ENCODE measurements at places on chromosomes 3 and 15.

GRCh38 chr3:30193625-30194044, 412.8 kb upstream of the TGFBR2 start:
- DNase-seq: no peak

GRCh38 chr3:70108546-70108945, 109.0 kb downstream of the SAMMSON start:
- DNase-seq: no peak

DNA sequence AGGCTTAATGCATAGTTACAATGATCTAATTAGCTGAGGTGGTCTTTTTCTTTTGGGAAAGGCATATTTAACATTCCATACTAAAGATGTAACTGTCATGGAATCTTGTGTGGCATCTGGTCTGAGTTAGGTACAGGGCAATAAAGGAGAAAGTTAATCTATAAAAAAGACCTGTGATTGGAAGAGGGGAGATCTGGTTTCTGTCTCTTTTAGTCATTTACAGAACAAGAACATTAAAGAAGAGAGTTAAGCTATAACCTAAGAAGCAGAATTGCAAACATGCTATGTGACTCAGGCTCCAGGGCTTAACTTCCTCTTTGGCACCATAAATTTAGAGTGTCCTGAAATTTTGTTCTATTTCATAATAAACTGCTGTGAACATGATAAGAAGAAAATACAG, 47.2 kb upstream of the MME start:
- no peak for DNase-seq

- no peak for DNase-seq
These were observed 19.9 kb downstream of the RPLP1 start for GRCh38 chr15:69472562-69472961.

- no peak for DNase-seq
These were observed at the start of gene ALDH1A3 for GRCh38 chr15:100879464-100880138. Gene ALDH1A3, plus strand, starts transcription at chr15:100879831. Its CDS starts 77 bp downstream, at chr15:100879908.

- DNase-seq: no peak
These were observed 10.0 kb downstream of the RBP2 start for GRCh38 chr3:139466360-139466759.

GRCh38 chr15:36472672-36473071, 106.8 kb upstream of the CDIN1 start:
- no peak for DNase-seq

DNA sequence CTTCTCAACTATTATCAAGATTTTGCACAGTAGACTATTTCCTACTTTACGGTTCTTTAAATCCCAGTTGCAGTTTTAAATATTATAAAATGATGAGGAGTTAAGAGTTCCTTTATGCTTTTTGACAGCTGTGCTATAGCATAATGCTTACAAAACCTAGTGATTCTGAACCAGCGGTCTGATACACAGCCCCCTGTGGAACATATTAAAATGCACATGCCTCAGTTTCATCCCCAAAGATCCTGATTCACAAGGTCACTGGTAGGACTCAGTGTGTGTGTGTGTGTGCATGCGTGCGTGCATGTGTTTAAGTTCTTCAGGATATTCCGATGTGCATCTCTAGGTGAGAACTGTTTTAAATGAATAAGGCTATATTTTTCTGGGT, 330.1 kb upstream of the TPM1 start:
- no peak for DNase-seq

GRCh38 chr15:73752806-73753193, 351 bp downstream of the INSYN1 start:
- no peak for DNase-seq

DNA sequence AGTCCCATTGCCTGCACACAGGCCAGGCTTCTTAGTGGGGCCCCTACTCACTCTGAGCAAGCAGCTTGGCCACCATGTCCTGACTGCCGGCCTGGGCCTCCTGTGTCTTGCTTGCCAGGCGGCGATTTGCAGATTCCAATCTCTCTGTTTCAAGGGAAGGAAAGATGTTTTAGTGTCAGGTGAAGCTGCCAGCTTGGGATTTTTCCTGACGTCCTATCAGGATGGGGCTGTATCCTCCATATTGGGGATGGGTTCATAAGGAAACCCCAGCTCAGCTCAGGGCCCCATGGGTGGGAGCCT, 8.5 kb downstream of the AMOTL2 start:
- DNase-seq: no peak

- no peak for DNase-seq
These were observed 34.8 kb downstream of the FAM3D start for GRCh38 chr3:58631742-58632141.

DNA sequence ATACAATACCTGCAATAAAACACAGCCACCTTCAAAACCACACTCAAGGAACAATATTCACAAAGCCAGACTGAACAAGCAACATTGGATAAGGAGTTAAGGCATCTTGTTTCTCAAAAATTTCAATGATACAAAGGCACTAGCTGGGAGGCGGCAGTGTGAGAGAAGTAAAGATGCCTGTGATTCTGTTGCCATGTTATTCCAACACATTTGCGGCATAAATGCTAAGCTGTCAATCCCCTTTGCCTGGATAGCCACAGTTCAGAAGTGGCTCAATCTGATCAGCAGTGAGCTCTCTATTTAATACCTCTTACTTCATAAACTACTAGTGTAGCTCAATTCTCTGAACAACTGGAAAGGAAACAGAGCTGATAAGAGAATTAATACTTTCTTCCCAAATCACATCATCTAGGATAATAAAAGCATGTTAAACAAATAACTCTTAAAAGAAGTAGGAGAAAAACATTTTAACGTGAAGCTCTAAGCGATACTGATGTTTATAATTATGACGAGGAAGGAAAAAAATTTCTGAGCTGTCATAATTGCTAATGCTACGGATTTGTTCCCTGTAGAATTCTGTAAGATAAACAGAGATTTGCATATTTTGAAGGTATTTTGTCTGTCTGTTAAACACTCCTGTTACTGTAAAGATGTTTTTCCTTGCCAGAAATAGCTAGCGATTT, 358.4 kb downstream of the FOXP1 start:
- no peak for DNase-seq

DNA sequence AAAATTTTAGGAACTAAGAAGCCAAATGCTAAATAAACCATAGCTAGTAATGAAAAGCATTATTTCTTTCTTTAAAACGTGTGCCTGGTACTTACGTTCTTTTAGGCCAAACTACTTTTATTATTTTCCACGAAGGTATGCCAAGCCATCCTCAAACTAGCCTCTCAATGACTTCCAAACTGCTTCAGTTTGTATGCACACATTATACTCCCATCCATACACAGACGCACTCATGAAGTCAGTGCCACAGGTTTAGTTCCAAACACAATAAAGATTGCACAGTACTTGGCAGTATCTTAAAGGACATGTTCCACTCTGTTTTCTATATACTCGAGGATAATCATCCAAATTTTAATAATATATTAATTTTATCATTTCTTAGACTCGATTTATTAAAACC, 609.2 kb upstream of the ZNF385D start:
- DNase-seq: peak; percentile 39

DNA sequence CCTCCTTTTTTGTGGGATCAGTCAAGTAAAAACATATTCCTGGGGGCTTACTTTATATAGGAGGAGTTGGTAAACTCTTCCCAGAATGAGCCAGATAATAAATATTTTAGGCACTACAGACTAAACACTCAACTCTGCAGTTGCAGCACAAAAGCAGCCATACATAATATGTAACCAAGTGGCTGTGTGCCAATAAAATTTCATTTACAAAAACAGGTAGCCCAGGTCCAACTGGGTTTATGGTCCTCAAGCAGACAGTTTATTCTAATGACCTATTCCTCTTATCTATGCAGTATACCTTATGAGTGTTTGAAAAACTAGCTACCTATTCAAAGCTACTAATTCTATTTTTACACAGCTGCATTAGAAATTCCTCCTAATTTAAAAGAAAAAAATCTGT, 61.8 kb downstream of the FAIM start:
- DNase-seq: no peak

DNA sequence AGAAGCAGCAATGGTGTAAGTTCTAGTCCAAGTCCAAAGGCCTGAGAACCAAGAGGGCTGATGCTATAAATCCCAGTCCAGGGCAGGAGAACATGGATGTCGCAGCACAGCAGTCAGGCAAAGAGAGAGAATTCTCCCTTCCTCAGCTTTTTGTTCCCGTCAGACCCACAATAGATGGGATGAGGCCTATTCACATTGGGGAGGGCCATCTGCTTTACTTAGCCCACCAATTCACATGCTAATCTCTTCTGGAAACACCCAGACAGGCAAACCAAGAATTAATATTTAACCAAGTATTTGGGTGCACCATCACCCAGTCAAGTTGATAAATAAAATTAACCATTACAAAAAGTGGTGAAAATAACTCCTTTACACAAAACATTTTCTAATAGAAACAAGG, 511.7 kb upstream of the UBE2E2 start:
- no peak for DNase-seq

- DNase-seq: no peak
These were observed 855 bp downstream of the GMPPB start for GRCh38 chr3:49722896-49723295.

GRCh38 chr15:39059917-39060316, 495.3 kb upstream of the RASGRP1 start:
- no peak for DNase-seq

- DNase-seq: no peak
These were observed 14.0 kb downstream of the RYK start for GRCh38 chr3:134236505-134237170.

GRCh38 chr15:90343302-90343790, 8.7 kb upstream of the ZNF774 start:
- DNase-seq: no peak

DNA sequence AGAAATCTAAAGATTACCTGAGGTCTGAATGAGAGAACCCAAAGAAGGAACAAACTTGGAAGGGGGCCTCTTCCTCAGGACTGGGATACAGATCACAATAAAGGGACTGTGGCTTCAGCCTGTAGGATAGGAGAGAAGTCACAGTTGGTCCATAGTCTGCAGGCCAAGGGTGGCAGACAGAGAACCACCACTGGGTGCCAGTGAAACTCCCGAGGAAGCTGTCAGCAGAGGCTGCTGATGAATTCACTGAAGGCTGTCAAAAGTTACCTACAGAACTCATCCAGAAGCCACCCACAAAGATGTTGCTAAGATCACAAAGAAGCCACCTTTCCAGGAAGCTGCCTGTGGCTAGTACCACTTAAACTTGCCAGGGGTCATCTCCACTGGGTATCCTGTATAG, 78.5 kb downstream of the TMCO5A start:
- DNase-seq: no peak

DNA sequence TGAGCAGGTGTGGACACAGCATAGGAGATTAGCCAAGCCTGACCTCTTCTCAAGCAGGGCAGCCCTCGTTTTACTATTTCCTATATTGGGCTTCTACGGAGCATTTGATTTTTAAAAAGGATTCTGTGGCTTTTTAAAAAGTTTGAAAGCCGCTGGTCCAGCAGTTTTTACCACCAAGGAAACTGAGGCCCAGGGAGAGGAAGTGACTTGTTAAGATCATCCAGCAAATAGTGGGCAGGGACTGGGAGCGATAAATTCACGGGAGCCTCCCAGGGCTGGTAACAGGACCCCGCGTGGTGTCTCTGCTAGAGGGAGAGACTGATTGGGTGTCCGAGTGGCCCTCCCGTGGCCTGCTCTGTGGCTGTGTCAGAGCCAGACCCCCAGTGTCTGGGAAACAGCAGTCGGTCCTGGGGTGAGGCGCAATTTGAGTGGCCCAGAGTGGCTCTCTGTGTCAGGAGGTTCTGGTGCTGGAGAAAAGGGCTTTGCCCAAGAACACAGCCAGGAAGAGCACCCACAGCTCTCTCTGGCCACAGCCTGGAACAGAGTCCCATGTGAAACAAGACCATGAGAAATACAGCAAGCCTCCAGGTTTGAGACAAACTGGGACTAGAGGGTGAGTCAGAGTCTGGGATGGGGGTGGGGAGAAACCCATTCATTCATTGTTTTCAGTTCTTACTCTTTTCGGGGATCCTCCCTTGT, 4.2 kb downstream of the FURIN start:
- no peak for DNase-seq

GRCh38 chr3:177382944-177383343, 185.7 kb upstream of the TBL1XR1 start:
- no peak for DNase-seq

- DNase-seq: no peak
These were observed 121.0 kb downstream of the MTHFS start for GRCh38 chr15:79775821-79776220.

- DNase-seq: no peak
These were observed 31.9 kb downstream of the EHD4 start for GRCh38 chr15:41940441-41940857.

DNA sequence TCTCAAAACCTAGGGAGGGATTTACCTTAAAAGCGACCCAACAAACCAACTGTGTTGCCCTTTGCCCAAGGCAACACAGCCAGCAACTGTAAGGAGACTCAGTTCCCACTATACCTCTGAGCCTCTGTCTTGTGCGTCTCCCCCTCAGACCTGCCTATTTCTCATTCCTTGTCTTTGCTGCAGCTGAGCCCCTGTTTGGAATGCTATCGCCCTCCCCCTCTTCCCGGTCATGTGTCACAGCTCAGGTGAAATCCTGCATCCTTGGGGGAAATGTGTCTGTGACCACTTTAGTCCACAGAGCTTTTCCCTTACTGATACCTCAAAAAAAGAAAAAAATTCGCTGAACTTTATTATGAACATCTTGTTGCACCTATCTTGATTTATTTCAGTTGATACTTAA, 52.0 kb upstream of the LRIG1 start:
- DNase-seq: no peak

- DNase-seq: no peak
These were observed 247.2 kb downstream of the SHQ1 start for GRCh38 chr3:72601060-72601459.

- peak; percentile 68 for DNase-seq
These were observed 9.2 kb upstream of the MME start for GRCh38 chr3:155070932-155071387.

DNA sequence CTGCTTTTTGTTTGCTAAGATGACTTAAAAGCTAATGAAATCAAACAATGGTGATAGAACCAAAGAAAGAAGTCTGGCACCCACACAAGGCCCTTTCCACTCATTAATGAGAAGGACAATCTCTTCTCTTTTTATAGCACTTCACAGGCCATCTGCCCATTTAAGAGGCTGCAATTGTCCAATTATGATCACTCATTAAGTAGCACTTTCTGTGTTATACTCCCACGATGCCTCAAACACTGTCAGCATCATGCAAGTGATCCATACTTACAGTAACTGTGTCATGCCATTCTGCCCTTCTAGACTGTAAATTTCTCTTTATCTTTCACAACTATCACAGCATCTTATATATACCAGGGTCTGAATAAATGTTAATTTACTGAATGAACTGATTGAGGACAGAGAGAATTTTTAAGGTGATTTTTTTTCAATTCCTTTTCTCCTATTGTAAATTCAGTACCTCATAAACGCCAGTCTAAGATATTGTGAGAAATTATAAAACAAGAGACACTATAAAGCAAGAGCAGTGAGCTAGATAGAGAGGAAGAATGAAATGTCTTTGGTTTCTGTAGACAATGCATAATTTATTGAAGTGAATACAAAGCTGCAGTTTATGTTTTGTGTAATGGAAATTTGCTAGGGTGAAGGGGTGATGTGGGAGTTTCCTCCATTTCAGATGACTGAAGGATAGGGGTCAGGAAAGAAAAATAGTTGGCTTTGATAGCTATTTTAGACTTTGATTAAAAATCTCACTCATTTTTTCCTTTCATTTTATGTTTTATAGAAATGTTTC, 17.3 kb downstream of the CD200 start:
- no peak for DNase-seq

Data from skin of body (tissue), 3 donors.